ENCODE measurements at places on chromosomes 7 and 10.
A peak's percentile ranks its signal among the peaks of the same experiment; 100 is the strongest.

DNA sequence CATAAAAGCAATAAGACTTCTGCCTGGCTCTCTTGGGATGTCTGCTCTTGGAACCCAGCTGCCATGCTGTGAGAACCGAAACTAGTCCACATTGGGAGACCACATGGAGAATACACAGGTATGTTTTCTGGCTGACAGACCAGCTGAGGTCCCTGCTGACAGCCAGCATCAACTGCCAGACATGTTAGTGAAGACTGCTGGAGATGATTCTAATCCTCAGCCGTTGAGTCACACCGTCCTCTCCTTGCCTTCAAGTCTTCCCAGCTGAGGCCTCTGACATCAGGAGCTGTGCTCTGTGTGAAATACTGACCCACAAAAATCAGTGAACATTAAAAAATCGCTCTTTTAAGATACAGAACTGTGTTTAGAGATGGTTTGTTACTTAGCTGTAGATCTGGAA lies 36.9 kb upstream of the AGR2 start:
- DNase-seq: no peak

GRCh38 chr10:13346283-13347042 lies 1.6 kb downstream of the SEPHS1 start:
- no peak for DNase-seq

- peak; percentile 47 for DNase-seq
Observed at GRCh38 chr10:121900443-121901174, 27.2 kb downstream of the ATE1 start.

DNA sequence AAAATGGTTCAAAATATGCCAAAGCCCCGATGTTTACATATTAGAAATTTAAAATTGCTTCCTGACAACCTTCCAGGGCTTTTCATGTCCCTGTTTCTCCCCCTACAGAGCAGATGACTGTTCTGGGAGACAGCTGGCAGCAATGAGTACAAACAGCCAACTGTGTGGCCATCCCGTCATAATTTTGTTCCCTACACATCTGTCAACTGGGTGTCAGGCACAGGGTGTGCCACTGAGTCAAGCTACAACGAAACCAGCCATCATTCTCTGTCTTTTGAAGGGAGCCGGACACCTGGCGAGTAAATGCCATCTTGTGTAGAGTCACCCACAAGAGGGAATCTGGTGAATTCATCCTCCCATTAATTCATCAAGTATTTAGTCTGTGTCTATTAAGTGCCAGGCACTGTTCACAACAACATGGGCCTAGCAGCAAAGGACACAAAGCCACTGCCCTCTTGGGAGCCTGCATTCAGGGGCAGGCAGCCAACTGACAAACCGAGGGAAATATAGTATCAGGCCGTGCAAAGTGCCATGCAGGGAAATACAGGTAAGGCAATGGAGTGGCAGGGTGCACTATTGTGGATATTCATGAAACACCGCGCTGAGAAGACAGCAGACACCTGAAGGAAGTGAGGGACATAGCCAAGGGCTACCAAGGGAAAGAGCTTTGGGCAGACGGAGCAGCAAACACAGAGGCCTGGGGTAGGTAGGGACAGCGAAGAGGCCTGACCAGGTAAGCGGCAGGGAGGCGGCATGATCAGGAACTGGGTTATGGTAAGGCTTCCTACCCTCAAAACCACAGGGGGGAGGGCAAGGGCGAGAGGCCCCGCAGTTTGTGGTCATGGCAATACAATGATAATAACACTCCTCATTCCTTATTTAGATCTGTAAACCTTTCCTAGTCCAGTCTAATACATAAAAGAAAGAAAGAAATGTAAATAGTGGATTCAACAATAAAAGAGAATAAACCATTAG lies 213.6 kb downstream of the FAM107B start:
- peak; percentile 78 for DNase-seq

DNA sequence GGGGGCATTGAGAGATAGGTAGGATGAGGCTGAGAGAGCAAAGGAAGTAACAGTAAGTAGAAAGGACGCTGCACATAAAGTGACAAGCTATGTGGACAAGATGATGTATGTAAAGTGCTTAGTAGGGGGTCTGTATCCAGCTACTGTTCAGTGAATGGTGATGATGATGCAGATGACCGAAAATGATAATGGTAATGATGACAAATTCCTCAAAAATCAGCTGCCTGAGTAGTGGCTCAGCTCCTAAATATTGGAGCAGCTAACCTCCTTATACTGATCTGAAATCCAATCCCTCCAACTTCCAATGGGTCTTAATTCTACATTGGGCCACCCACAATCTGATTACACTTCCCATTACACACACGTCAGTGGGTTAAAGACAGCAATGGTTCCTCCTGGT lies 27.1 kb upstream of the KCNMA1 start:
- no peak for DNase-seq

DNA sequence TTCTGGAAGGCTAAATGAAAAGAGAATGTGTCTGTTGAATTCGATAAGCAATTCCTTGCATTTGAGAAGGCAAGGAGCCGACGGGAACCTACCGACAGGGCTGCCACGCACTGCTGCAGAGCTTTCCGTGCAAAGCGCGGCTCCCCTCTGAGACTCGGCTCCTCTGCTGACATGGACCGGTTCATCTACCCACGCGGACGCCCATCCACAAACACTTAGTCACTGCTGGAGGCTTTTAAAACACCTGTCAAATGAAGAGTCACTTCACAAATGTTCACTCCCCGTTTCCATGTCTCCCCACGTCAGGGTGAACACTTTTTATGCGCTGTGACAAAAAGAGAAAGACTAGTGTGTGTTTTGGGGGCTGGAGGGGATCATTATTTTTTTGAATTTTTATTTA lies 32.0 kb downstream of the AMZ1 start:
- no peak for DNase-seq

DNA sequence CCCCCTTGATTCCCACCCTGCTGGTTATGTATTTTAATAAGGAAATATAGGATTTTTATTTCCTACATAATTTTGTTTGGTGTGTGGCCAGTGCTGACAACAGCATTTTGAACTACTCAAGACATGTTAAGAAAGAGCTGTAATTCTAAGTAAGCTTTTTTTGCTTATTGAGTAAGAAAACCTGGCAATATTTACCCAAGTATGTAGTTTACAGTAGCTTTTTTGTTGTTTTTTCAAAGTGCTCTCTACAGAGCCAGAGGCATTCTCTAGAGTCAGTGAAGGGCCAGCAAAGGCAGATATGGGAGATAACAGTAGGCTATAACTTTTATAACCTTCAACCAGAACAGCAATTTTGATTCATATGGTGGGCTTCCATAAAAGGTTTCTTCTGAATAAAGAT lies 63.2 kb upstream of the TMEM168 start:
- DNase-seq: no peak

DNA sequence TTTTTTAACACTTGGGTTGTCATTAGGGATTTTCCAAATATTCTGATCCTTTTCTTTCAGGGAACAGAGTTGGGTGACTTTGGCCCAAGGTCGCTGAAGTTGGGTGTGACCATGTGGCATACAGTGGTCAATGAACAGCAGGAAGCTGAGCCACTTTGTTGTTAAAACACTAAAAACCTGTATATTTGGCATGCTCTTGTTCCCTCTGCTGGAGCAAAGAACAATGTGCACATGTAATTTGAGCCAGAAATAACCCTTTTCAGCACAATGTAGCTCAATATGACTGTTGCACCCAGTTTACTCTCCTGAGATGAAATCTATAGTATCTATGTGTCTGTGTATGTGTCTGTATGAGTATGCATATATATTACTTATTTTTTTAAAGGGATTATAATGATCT lies 74.9 kb downstream of the ADCYAP1R1 start:
- no peak for DNase-seq

DNA sequence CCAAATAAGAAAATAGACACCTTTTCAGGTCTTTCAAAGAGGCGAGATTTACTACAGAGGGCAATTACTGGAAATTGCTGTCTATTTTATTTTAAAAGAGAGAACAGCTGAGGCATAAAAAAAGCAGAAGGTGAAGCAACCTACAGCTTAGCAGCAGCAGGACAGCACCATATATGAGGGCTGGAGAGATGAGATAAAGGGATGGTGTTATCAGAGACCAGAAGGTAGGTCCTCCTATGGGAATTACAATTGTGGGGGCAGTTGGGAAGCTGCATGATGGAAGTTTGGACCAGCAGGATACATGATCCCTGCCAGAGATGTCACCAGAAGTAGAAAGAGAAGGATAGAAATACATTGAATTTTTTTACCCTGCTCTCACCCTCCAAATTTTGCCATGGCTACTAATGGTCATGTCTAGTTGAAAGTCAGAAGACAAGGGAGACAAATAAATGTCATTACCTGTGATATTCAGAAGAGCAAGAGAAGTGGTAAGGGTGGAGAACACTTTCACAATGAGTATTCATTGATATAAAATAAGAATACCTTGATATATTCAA lies 77.2 kb upstream of the CALCR start:
- no peak for DNase-seq

DNA sequence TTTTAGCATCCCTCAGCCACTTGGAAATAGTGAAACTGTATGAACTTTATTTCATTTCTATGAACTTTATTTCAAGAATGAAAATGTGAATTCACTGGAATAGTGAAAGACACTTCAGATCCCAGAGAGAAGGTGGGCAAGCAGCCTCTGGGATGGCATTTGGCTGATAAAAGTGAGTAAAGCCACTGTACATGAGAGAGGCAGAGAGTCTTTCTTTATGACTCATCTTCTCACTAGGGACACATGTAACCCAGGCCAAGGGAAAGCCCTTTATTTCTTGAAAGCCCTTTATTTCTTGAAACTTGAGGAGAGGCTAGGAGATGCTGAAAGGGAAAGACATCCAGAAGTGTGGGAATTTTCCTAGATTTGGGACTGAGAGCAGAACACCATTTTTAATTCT lies 148.9 kb upstream of the SMIM30 start:
- DNase-seq: no peak

- no peak for DNase-seq
Observed at GRCh38 chr7:3730276-3730675, 429.2 kb downstream of the SDK1 start.

Measured in CD4-positive, alpha-beta T cell treated with Interleukin-21 for 1 hour (primary cell).